ENCODE measurements at places on chromosomes 1 and 21.

- no peak for DNase-seq
Observed at GRCh38 chr1:9207715-9208114, 26.9 kb upstream of the H6PD start.

DNA sequence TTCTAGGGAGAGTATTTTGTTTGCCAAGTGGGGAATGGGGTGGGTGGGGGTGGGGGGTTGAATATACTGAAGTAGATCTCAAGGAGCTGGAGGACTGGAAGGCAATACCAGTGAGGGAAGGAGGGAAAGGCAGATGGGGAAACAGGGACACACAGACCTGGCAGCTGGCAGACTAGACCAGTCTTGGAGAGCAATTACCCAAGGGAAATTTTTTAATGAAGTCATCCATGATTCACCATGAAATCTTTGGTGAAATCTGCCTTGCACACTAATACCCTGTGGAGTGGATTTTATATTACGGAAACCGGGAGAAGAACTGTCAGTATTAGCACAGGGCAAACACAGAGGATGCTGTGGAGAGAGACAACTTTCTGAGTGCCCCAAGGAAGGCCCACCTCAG, 29.7 kb upstream of the MARK1 start:
- DNase-seq: no peak

DNA sequence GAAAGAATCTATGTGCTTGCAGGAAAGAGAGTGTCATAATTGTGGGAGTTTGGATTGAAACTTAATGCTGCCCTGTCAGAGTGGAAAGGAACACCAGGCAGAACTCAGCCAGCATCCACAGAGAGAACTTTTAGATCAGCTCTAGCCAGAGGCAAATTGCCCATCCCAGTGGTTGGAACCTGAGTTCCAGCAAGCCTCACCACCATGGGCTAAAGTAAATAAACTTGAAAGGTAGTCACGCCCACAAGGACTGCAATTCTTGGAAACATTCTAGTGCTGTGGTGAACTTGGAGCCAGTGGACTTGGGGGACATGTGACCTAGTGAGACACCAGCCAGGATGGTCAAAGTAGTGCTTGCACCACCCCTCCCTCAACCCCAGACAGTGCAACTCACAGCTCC, 571.6 kb downstream of the LRRIQ3 start:
- DNase-seq: no peak

DNA sequence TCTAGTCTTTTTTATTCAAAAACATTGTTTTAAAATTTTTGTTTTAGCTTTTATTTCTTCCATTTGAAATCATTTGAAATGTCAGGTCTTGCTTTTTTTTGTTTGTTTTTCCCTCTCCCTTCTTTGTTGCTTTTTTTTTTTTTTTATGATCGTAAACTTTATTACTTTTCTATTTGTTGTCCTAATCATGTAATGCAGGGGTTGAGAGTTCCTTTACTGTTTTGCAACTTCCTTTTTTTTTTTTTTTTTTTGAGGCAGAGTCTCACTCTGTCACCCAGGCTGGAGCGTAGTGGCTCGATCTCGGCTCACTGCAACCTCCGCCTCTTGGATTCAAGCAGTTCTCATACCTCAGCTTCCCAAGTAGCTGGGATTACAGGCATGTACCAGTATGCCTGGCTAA, 24.8 kb downstream of the IVNS1ABP start:
- DNase-seq: no peak

DNA sequence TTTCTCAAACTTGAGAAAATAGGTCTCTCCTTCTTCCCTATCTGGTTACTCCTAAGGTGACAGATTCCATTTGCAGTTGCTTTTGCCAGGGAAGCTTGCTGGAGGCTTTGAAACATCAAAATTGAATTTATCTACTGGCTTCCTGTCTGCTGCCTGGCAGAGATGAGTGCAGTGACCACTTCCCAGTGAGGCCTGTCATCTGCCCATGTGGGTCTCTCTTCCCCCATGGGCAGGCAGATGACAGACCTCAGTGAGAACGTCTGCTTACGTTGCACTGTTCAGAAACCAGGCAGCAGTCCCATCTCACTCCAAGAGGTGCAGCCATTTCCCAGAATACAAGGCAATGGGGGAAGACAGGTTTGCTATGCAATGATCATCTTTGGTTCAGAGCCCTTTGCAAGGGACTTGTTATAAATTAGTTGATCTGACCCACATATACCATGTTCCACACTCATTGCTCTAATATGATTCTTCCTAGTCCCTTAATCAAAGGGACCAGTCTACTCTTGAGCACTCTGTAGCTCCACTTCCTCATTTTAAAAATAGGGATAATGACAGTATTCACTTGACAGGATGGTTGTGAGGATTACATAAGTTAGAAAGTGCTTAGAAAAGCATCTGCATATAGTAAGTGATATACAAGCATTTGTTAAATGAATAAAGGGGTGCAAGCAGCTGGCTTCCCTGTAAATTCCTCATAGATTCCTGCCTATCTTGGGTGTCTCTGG, 10.6 kb downstream of the PGBD5 start:
- DNase-seq: no peak

DNA sequence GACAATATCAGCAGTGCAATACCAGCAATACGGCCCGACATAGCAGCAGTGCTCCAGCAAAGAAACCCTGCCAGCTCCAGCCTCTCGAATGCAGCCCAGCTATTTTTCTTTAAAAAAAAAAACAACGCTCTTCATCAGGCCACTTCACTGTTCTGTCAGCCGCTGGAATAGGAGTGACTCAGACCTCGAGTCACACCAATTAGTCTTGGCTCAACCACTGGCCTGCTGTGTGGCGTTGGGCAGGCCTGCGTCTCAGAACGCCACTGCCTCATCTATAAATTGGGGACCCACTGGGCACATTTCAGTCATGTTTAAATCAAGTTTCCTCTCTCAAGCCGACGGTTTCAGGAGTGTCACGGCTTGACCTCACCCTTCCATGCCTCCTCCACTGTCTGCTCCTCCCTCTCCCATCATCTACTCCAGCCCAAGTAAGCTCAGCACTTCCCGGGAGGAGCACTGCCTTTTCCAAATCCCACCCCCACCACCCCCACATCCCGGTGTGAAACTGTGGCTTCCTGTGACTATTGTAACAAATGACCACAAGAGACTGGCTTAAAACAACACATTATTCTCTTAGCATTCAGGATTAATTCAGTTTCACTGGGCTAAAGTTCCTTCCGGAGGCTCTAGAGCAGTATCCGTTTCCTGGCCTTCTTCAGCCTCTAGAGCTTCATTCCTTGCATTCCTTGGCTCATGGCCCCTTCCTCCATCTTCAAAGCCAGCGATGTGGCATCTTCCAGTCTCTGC, 71.9 kb upstream of the EFHD2 start:
- no peak for DNase-seq

- DNase-seq: no peak
Observed at GRCh38 chr21:29582855-29583254, 284.1 kb downstream of the BACH1 start.

GRCh38 chr1:43258370-43258769, 11.4 kb upstream of the TMEM125 start:
- no peak for DNase-seq

DNA sequence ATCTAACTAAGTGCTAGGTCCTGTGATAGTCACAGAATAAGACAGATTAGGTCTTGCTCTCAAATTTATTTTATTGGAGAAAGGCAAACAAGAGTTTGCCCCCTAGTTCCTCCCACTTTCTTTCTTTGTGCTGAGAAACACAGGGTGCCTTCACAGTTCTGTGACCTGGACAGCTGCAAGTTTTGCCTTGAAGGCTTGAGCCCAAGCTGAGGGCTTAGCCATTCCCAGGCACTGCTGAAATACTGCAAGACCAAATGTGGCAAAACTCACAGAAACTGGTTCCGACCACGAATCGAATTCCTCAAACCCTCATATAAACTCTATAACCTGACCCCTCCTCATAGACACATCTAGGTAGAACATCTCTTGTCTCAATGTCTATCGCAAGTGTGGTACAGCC, 227.9 kb downstream of the RERE start:
- DNase-seq: no peak

- DNase-seq: no peak
Observed at GRCh38 chr1:179030683-179031082, 5.0 kb downstream of the FAM20B start.

GRCh38 chr1:40983286-40983685, 3.8 kb downstream of the CTPS1 start:
- no peak for DNase-seq

GRCh38 chr1:5189384-5189783, 535.0 kb downstream of the AJAP1 start:
- DNase-seq: no peak

DNA sequence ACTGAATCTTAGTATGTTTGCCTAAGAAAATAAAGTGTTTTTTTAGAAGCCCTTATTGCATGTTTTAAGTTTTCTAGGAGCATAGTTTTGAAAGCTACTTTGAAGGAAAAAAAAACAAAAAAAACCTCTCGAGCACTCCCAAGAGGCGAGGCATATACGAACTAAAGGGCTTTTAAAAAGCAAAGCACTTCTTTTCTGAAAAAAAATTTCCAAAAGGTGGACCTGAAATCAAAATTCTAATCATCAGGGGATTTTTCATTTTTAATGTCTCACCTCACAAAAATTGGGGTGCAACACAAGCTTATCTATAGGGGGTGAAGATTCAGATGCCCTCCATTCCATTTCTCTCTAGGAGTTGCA, 594 bp downstream of the GLMN start:
- DNase-seq: no peak

DNA sequence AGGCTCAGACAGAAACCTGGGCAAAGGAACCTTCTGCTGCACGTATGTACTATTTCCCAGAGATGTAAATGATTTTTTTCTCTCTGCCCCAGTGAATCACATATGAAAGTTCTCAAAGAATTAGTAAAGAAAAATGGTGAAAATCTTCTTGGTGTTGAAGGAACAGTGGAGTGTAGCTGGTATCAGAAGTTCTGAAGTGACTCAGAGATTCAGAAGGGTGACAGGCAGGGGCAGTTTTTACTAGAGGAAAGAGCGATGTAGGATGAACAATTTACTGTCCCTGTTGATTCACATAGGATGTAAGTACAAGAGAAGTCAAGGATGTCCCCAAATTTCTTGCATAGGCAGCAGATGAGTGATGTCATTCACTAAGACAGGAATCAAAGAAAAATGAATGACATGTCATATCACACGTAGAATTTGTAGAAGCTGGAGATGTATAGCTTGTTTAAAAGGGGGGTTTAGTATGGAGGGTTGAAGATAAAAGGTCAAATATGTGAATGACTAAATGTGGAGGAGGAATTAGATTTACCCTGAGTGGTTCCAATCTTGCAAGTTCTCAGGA, 26.4 kb downstream of the WLS start:
- no peak for DNase-seq

DNA sequence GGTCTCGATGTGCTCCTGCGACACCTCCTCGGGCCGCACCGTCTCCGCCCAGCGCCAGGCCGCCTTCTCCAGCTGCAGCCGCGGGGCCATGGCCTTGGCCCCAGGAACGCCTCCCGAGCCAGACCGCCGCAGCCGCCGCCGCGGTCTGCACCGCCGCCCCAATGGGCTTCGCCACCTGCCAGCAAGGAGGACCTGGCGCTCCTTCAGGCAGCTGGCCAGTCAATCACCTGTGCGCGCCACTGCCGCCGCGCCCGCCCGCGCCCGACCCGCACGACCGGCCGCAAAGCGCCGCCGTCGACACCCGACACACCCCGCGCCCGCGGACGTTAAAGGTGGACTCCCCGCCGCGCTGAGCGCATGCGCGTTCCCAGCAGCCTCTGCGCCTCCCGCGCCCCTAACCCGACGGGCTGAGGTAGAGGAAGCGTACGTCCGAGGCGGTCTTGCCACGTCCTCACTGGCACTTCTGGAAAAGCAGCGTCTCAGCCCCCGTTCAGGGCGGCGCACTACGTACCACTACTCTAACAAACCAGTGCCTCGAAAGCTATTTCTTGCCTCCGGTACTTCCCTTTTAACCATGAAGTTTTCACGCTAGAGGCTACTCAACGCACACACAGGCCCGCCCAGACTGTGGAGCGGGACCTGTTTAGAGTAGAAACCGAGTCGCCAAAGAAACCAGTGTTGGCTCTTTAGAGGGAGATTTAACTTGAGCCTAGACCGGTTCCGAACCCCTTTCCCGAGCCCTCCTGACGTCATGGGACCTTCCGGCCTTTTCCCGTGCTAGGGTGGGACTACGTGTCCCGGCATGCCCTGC, at the start of gene USP48:
TSS of gene USP48 (minus strand) at position 282 of the 811 bp plus-strand sequence. CDS start at position 90, 192 bp downstream.
- peak; percentile 98 for DNase-seq

- DNase-seq: no peak
Observed at GRCh38 chr1:118982821-118983557, 5.2 kb downstream of the TBX15 start.

- no peak for DNase-seq
Observed at GRCh38 chr1:53274026-53274425, 35.7 kb upstream of the MAGOH start.

DNA sequence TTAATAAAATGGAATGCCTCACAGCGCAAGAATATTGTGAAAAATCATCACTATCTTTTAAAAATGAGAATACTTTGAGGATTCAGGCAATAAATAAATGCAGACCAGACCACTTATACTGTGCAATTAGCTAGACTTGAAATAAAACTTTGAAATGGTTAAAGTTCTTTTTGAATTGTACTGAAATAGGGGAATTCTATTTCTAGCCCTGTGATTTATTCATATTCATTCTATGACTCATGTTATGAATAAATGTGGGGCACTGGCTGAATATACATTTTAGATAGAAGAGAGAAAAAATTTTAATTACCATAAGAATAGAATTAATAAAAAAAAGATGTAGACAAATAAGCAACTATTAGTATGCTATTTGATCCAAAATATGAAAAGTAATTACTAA, 16.4 kb upstream of the USP25 start:
- DNase-seq: no peak

- DNase-seq: peak; percentile 22
Observed at GRCh38 chr1:89871768-89872473, 51.1 kb downstream of the LRRC8D start.

GRCh38 chr1:15786581-15786980, 20.9 kb downstream of the UQCRHL start:
- DNase-seq: no peak

DNA sequence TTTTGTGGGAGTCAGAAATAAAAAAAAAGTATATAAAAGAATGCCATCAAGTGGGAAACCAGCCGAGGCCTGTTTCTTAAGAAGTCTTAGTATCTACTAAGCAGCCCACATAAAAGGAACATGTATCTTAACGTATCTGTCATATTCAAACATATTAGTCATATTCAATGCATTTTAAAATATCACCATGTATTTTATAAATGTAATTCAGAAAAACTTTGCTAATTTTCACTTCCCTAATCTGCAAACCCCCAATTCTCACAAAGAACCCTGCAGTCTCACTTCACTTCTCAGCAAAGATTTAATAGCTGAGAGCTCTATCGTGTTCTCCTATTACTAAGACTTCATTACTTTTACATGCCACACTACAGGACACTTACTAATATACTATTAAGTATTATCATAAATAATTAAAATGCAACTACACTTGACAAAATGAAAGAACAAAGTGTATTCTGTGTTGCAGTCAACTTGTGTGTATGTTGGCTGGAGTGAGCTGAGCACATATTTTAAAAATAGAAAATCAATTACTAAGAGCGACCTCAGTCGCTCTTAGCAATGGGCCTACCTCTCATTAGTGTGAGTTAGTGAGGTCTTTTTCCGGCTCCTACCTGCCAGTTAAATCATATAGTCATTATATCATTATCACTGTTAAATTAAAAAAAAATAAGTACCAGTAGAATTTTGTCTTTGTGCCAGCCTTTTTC, 484.3 kb downstream of the LMO4 start:
- no peak for DNase-seq

Measured in globus pallidus (tissue), 1 donor.